ENCODE measurements at places on chromosomes 3 and 15.

GRCh38 chr3:55964491-55964985 is 477.4 kb upstream of the WNT5A start:
- DNase-seq, result no peak

DNA sequence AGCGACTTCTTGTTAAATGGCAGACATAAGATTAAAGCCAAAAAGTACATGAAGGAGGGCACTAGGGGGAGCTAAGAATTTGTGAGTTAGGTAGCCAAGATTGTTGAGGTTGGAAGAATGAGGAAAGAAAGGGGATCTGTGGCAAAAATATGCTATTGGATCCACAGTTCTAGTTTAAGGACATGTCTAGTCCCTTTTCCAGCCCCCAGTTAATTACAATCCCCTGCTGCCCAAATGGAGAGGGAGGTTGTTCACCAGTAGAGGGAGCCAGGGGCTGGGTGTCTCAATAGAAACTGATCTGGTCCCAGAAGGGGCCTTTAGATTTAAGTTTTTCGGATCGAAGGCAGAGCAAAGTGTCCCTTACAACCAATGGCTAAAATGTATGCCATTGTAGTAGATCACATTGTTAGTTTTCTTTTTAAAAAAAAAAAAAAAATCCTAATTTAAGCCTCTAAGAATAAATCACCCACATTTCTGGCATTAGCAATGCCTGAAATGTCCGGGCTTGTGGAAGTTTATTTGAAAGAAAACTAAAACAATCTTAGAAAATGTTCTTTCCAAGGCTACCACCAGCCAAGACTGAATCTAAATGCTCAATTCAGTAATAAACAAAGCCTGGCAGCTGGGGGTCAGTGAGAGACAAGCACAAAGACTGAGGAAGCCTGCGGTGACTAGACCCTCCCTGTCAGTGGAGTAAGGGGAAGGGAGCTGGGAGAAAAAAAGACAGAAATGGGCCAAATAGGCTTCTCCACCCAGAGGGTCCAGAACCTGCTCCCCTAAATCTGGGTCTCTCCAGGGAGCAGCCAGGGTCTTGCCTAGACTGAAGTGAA is 7.1 kb downstream of the COL8A1 start:
- DNase-seq, result no peak

DNA sequence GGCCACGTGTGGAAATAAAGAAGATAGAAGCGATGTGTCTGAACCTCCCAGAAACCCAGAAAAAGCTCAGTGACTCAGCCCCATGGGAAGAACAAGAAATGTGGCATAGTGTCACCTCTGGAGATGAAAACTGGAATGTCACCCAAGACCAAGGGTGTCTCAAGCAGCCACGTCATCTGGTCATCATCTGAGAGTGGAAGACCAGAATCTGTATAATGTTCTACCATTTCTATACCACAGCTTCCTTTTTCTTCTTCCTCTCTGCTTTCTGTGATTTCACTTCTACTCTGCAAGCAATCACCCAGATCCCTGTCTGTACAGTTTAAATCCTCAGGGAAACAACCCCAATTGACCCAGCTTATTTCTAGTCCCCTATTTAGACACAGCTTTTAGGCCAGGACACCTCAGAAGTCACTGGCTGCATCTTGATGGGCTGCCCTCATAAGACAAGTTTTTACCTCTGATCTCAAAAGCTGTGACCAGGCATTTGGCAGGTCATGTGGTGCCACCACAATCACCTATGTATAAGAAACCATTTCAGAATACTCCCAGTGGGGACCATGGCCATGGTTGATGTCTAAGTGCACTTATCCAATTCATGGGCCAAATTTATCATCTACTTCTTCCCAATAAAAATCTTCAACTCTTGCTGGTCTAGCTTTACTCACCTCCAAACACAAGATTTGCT is 278.5 kb upstream of the UMPS start:
- no peak for DNase-seq

DNA sequence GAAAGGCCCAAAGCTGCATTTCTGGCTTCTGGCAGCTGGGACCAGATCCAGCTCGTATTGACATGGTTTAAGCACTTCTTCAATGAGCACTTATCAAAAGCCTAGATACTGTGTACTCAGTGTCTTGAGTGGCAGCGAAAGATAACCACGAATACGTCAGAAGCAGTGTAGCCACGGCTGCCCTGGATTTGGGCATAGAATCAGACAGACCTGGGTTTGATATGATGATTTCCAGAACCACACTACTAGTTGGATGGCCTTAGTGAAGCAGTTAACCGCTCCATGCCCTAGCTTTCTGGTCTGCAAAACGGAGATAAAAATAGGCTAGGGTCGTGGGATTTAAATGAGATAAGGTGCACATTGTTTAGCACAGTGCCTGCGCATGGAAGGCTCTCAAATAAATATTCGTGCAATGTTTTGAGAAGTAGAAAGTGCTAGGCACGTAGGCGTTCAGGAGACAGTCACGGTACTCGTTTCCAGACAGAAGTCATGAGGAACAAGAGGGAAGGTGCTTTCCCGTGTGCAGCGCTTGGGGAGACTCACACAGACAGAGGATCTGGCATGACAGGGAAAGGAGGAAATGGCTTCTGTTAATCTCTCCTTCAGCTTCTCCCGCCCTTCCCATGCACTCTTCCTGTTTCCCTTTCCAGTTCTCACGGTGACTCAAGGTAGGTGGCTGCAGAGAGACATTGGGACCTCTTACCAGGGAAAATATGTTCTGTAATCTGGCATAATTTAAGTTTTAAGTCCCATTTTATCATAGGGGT is 70.3 kb downstream of the CCNL1 start:
- DNase-seq, result no peak

GRCh38 chr15:101578443-101578894 is 73.7 kb downstream of the TM2D3 start:
- peak; percentile 18 for DNase-seq

DNA sequence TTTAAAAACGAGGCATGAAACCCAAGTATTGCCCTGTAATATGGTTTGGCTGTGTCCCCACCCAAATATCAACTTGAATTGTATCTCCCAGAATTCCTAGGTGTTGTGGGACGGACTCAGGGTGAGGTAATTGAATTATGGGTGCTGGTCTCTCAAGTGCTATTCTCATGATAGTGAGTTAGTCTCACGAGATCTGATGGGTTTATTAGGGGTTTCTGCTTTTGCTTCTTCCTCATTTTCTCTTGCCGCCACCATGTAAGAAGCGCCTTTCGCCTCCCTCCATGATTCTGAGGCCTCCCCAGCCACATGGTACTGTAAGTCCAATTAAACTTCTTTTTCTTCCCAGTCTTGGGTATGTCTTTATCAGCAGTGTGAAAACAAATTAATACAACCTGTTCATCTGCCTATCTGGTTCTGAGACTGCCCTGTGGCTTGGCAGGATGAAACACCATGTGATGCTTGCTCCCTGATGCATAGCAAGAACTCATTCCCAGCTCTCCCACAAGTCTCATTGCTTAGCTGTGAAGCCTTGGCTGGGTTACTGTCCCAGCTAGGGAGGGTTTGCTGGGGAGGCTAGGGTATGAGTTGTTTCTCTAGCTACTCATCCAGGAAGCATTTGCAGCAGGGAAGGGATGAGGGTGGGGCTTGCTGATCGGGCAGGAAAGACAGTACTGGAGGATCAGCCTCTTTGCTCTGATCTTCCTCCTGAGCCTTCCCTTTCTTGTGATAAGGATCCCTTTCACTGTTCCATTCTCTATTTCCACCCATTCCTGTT is 3.7 kb upstream of the SQOR start:
- DNase-seq, result no peak

Measured in neural crest cell (in vitro differentiated cells).